ENCODE measurements at places on chromosomes 1 and 21. TPM values are rescaled to one million over a fixed set of nuclear protein-coding genes. Genes with fewer than 3 reads are reported as not detected.
A peak's percentile ranks its signal among the peaks of the same experiment; 100 is the strongest.

PCBP3 gene
- total RNA-seq = 4.0 TPM

SLC66A1 gene
- total RNA-seq = 10.4 TPM

MX1 gene
- 33.2 TPM for total RNA-seq

LIN28A gene
- 1.3 TPM for total RNA-seq

GSTM1 gene
- 482 TPM for total RNA-seq

SIM2 gene
- not detected for total RNA-seq

TMPRSS3 gene
- total RNA-seq = 6.1 TPM

TSPAN2 gene
- 3.4 TPM for total RNA-seq

CLCA1 gene
- 0.43 TPM for total RNA-seq

CASZ1 gene
- total RNA-seq = 12.9 TPM

DAB1 gene
- 0.34 TPM for total RNA-seq

AGMAT gene
- total RNA-seq = 0.31 TPM

KRTAP13-2 gene
- total RNA-seq = not detected

DPH2 gene
- total RNA-seq = 27.0 TPM

- H3K36me3 ChIP-seq = no peaks in the 10 kb centered on the region
- no peak overlapping the region for H3K27ac ChIP-seq
- no peak for DNase-seq
- H3K27me3 ChIP-seq = no peaks in the 10 kb centered on the region
Measured at GRCh38 chr1:112625696-112626095, 6.1 kb downstream of the CAPZA1 start.

GRCh38 chr1:75528001-75528400 lies 82.9 kb downstream of the SLC44A5 start:
- H3K4me1 ChIP-seq = no peaks in the 10 kb centered on the region
- H3K27ac ChIP-seq = no peak overlapping the region
- no peaks in the 10 kb centered on the region for H3K36me3 ChIP-seq
- DNase-seq = no peak

DNA sequence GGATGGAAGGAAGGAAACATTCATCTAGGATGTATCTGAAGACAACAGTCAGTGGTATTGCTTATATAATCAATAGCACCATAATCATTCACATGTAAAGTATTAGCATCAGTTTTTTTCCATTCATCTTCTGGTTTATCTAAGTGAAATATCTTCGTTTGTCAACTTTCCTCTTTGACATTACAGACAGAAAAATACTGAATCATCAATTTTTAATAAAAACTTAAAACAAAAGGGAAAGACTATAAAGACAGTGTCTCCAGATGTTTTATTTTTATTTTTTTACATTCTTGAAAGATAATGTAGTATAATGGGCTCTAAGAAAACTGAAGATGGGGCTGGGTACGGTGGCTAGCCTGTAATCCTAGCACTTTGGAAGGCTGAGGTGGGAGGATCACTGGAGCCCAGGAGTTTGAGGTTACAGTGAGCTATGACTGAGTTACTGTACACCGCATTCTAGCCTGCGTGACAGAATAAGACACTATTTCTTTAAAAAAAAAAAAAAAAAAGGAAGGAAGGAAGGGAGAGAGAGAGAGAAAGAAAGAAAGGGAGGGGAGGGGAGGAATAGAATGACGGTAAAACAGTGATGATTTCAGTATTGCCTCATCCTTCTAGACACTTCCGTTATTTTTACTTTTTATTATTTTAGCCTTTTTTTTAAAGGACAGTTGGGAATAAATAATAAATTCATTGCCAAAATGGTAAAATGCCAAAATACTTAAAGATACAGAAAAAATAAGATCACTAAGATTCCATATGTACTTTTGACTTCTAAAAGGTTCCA lies 89.5 kb downstream of the NRIP1 start:
- no peak overlapping the region for H3K4me3 ChIP-seq
- no peak overlapping the region for H3K27ac ChIP-seq
- H3K36me3 ChIP-seq = no peaks in the 10 kb centered on the region
- DNase-seq = no peak
- H3K27me3 ChIP-seq = no peaks in the 10 kb centered on the region
- H3K4me1 ChIP-seq = no peaks in the 10 kb centered on the region

DNA sequence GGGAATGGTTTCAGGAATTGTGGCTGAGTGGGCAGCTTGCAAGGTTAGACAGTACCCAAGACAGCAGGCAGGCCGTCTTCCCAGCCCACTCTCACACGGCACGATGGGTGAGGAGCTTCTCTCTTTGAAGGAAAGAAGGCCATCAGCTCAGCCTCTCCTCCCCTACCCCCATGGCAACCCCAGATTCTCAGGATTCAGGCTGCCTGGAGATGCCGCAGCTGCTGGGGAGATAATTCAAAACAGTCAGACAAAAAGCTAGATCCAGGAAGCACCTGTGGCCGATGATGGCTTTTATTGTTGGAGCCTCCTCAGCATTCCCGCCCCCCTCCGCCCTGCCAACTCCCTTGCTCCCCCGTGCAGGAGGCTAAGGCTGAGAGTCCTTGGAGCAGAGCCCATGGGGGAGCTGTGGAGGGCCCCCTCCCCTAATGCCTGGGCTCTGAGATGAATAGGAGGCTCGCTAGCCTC lies 220.5 kb downstream of the TRABD2B start:
- no peaks in the 10 kb centered on the region for H3K36me3 ChIP-seq
- no peak for DNase-seq
- H3K27me3 ChIP-seq = no peaks in the 10 kb centered on the region
- H3K27ac ChIP-seq = no peak overlapping the region

DNA sequence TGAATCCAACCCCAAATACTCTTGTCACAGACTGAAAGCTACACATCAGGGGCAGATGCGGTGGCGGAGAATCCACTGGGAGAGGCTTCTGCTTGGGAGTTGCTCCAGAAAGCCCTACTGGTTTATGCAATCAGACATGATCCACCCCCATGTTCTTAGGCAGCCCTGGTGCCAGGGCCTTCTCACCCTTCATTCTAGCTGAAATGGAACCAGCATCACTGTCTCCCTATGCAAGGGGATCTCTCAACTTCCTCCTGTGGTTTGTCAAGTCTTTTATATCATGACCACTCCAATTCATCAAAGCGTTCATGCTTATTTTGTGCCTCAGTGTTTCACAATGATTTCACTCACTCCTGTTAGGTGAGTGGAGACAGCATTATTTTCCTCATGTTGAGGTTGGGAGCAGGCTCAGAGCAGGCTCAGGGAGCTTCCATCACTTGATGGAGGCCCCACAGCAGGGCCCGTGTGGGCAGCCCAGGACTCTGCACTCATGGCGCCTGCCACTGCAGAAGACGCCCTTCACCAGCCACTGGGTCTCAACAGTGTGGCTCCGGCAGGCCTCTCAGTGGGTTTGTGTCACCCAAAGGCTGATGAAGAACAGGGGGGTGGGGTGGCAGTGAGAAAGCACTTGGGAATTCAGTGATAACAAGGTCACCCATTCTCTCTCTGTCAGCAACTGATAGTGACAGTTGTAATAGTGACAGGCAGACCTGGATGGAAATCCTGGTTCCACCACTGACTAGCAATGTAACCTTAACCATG lies 67.1 kb downstream of the CD58 start:
- DNase-seq = no peak
- H3K27ac ChIP-seq = no peak overlapping the region
- no peaks in the 10 kb centered on the region for H3K27me3 ChIP-seq
- H3K4me1 ChIP-seq = no peaks in the 10 kb centered on the region
- no peaks in the 10 kb centered on the region for H3K36me3 ChIP-seq

DNA sequence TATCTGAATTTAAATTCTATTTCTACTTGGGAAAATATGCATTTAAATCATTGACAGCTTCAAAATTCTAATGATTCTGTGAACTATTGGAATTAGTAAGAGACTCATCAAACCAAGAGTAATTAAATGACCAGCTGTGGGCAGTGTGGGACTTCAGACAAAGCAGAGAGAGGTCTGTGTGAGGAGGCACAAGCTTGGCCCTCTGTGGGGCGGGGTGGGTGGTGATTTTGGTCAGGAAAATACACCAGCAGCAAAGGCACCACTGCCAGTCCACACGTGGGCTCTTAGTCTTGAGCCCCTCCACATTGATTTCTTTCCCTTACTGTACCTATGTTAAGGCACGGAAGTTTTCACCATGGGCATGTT lies 39.2 kb upstream of the RAB4A start:
- H3K4me1 ChIP-seq = peaks cover 10% of the 10 kb centered on the region
- no peaks in the 10 kb centered on the region for H3K36me3 ChIP-seq
- no peak for DNase-seq
- H3K4me3 ChIP-seq = no peak overlapping the region
- no peaks in the 10 kb centered on the region for H3K27me3 ChIP-seq

DNA sequence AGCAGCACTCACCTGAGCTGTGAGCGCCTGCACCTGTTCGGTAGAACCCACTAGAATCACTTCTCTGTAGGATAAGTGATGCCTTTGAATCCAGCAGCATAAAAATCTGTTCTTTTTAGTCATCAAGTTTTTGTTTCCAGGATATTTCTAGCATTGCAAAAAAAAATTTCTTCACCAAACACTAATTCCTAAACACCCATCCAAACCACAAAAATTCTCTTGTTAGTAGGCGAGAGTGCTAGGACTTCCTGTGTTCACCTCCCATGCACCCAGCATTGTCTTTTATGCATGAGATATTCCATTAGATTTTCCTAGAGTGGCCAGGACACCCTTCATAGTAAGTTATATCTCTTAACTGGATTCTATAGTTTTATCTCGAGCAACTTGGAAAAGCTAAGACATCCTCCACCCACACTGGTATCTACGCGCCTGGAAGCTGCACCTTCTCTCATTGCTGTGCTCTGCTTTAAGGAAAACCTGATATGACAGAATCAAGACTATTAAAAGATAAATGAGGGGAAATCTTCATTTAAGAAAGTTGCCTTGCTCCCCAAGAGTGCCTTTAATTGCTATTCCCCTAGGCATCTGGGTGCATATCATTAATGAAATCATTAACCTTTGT lies 12.3 kb downstream of the SERTAD4 start:
- no peak for DNase-seq
- no peaks in the 10 kb centered on the region for H3K27me3 ChIP-seq
- H3K4me3 ChIP-seq = no peak overlapping the region
- no peaks in the 10 kb centered on the region for H3K4me1 ChIP-seq
- no peak overlapping the region for H3K27ac ChIP-seq

- no peaks in the 10 kb centered on the region for H3K36me3 ChIP-seq
- peaks cover 14% of the 10 kb centered on the region for H3K4me1 ChIP-seq
- no peak overlapping the region for H3K4me3 ChIP-seq
- H3K27ac ChIP-seq = no peak overlapping the region
Measured at GRCh38 chr1:25472471-25472870, 41.8 kb downstream of the MACO1 start.

- no peak overlapping the region for H3K4me3 ChIP-seq
- peak; percentile 87 for DNase-seq
- peaks cover 6% of the 10 kb centered on the region for H3K4me1 ChIP-seq
- no peak overlapping the region for H3K27ac ChIP-seq
Measured at GRCh38 chr1:43552813-43553212, 22.1 kb downstream of the PTPRF start.

DNA sequence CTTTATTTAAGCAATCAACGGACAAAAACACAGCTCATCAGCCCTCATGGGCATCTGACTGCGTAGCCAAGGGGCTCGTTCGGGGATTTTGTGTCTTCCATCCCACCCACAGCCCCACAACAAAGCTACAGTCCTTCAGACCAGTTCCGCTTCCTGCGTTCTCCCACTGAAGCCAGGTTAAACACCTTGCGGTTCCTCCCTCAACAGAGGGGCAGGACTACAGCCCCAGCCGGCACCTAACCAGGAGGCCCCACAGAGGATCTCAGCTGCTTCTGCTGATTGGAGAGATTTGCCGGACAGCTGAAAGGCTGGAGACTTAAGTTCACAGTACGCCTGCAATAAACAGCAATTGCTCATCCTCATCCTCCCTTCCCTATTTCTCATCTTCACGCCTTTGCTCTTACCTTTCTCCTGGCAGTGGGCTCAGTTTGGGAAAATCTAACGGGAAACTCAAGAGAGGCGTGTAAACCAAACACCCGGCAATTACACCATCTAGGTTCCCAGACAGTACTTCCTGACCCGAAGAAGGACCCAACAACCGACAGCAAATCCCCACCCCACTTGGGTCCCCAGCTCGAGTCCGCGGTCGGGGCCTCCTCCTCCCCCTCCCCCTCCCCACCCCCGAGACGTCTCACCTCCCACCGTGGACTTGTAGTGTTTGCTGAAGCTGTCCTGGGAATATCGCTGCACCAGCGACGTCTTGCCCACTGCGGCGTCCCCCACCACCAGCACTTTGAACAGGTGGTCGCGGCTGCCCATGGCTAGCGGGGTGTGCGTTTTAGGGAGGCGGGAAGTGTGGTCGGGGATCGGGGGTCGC lies 876 bp downstream of the RAB29 start:
- peak overlapping the region; percentile 92 for H3K4me3 ChIP-seq
- H3K36me3 ChIP-seq = no peaks in the 10 kb centered on the region
- DNase-seq = no peak
- H3K4me1 ChIP-seq = peaks cover 5% of the 10 kb centered on the region

- DNase-seq = no peak
- no peak overlapping the region for H3K27ac ChIP-seq
- peaks cover 12% of the 10 kb centered on the region for H3K4me1 ChIP-seq
Measured at GRCh38 chr1:225449774-225450173, 21.9 kb upstream of the LBR start.

- no peak overlapping the region for H3K4me3 ChIP-seq
- H3K4me1 ChIP-seq = no peaks in the 10 kb centered on the region
- peak; percentile 76 for DNase-seq
- H3K27ac ChIP-seq = no peak overlapping the region
- no peaks in the 10 kb centered on the region for H3K36me3 ChIP-seq
Measured at GRCh38 chr1:41573785-41574713, 89.6 kb upstream of the EDN2 start.

DNA sequence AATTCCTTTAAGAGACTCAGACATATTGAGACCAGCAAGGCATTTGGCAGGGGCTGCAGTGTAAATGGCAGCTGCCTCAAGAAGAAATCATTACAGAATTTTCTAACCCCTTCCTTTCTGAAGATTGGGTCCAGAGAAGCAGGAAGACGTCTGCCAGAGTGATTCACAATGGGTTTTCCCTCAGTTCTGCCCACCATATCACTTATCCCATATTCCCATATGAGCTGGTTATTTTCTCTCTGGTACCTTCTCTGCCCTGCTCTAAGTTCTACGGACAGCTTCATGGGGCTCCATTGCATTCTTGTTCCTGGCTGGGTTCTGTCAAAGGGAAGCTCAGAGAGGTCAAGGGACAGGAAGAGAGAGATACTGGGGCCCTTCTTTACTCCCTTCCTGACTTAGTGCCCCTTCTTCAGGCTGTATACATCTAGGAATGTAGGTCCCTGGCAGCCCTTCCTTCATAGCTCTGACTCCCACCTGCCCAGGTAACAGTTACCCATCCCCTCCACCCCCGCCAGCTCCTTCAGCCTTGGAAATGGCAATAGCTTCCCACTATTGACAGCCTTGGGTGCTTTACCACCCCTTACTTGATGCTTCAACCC lies 420.6 kb upstream of the DAB1 start:
- no peaks in the 10 kb centered on the region for H3K27me3 ChIP-seq
- no peak for DNase-seq
- H3K36me3 ChIP-seq = no peaks in the 10 kb centered on the region
- H3K4me1 ChIP-seq = no peaks in the 10 kb centered on the region

All from ovary (tissue), 10 donors.